ENCODE measurements at places on chromosomes 1 and 21. TPM values are rescaled to one million over a fixed set of nuclear protein-coding genes. Genes with fewer than 3 reads are reported as not detected.

Gene NPHS2
- total RNA-seq: not detected

Gene CELA3A
- not detected for total RNA-seq

Gene PDC
- total RNA-seq: not detected

Gene ADAMTS5
- total RNA-seq: not detected

Gene CDCA8
- 1.4 TPM for total RNA-seq

Gene ITGB2
- total RNA-seq: 180 TPM

Gene NUP210L
- 0.16 TPM for total RNA-seq

Gene CTNNBIP1
- 8.9 TPM for total RNA-seq

Gene CD1C
- total RNA-seq: 0.73 TPM

Gene TSSK3
- 2.9 TPM for total RNA-seq

Gene OR2W3
- not detected for total RNA-seq

Gene RPF1
- 52.4 TPM for total RNA-seq

Gene ATAD3C
- total RNA-seq: 0.70 TPM

Gene OR10T2
- not detected for total RNA-seq

Gene TFF2
- total RNA-seq: not detected

Gene AMIGO1
- 33.3 TPM for total RNA-seq

Gene LCE2C
- not detected for total RNA-seq

Gene NKAIN1
- total RNA-seq: not detected

Gene DISC1
- 9.0 TPM for total RNA-seq

Gene SAMSN1
- 27.9 TPM for total RNA-seq

Gene GALE
- 8.4 TPM for total RNA-seq

Gene S1PR1
- total RNA-seq: 286 TPM

Measured in naive thymus-derived CD8-positive, alpha-beta T cell (primary cell).